ENCODE measurements at places on chromosomes 7 and 10.

GRCh38 chr7:27586825-27587224 is 75.9 kb downstream of the HIBADH start:
- DNase-seq: no peak

DNA sequence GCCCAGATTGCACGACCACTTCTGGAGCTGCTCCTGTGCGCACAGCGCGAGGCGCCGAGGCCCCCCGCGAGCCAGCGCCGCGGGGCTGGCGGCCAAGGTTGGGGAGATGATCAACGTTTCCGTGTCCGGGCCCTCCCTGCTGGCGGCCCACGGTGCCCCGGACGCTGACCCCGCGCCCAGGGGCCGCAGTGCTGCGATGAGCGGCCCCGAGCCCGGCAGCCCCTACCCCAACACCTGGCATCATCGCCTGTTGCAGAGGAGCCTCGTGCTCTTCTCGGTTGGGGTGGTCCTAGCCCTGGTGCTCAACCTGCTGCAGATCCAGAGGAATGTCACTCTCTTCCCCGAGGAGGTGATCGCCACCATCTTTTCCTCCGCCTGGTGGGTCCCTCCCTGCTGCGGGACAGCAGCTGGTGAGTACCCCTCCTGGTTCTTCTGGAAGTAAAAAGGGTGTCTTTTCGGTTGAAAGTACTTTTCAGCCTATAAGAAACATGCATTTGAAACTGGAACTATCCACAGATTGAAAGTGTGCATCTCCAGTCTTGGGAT is 683 bp downstream of the INSIG1 start:
- no peak for DNase-seq

DNA sequence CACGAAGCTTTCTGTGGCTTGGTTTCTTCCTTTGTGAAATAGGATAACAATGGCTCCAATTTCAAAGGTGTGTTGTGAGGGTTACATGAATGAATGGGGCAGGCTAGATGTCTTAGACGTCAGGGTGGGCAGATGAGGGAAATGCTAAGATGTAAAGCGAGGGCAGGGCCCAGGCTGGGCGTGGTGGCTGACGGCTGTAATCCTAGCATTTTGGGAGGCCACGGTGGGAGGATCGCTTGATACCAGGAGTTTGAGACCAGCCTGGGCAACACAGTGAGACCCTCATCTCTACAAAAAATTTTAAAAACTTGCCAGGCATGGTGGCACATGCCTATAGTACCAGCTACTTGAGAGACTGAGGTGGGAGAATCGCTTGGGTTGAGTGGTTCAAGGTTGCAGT is 607.7 kb upstream of the FOXK1 start:
- no peak for DNase-seq

GRCh38 chr10:15244635-15245197 is 76.2 kb upstream of the NMT2 start:
- no peak for DNase-seq

DNA sequence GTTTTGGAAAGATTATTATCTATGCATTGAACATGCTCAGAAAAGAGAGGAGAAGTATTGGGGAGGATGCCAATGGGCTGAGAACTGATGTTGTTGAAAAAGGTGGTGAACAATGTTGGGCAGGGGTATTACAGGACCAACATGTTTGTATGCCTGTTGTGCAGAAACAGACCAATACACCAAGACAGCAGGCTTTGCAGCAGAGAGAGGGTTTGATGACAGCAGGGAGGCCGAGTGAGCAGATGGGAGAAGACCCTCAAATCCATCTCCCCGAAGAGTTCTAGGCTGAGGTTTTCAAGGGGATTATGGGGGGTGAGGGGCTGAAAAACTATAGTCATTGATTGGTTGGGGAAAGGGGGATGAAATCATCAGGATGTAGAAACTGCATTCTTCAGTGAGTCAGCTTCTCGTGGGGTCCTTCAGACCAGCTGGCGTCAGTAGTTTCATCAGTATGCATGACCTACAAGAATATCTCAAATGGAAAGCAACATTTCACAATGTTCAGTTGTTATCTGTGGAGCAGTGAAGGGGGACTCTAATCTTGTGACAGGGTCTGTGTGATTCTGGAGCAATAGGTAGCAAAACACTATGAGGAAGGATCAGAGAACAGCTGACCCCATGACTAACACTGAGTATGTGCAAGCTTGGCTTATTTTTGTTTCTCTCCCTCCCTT is 167.8 kb downstream of the BAMBI start:
- DNase-seq: no peak

- no peak for DNase-seq
Observed at GRCh38 chr7:36217961-36218284, 64.9 kb downstream of the EEPD1 start.

DNA sequence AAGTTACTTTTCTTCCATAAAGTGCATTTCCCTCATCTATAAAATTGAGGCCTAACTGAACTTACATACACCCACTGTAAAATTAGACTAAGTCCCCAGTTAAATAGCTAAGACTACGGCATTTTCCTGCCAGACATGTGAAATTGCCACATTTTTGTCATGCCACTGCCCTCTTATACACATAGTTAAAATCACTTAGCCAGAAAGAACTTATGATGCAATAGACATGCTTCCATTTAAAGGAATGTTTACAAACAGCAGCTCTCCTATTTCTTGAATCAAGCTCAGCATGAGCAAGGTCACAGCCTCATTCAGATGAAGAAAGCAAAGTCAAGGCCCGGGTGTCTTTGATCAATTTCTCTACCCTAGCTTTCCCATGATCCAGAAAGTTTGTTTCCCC is 175.7 kb downstream of the LRRN3 start:
- DNase-seq: peak; percentile 9

GRCh38 chr10:124653811-124654651 is 90.1 kb downstream of the FAM53B start:
- no peak for DNase-seq

DNA sequence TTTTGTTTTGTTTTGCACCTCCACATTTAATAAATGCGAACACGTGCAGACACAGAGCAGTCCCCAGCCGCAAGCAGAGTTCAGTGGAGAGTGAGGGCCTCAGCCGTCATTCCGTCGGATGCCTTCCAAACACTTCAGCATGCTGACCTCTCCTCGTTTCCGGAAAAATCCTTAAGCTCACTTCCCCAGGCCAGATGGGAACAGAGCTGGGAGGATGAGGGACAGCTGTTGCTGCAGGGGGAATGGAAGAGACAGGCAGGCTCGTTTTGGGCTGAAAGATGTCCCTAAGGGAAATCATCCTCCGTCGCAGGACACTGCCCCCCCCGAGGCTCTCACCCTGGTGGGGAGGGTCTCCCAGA is 17.2 kb upstream of the FGFR2 start:
- DNase-seq: no peak

DNA sequence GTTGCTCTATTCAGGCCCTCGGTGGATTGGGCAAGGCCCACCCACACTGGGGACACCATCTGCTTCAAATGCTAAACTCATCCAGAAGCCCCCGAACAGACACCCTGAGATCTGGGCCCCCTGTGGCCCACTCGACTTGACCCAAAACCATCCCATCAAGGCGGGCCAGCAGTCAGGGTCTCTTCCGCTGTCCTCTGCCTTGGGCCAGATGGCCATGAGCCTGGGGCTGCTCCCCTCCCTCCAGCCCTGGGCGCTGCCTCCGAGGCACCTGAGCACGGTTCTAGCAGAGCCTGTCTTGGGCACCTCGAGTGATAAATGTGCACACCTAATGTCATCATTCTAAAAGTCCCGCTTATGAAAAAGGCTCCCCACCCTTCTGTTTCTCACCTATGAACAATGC is 449.4 kb downstream of the TCERG1L start:
- no peak for DNase-seq

DNA sequence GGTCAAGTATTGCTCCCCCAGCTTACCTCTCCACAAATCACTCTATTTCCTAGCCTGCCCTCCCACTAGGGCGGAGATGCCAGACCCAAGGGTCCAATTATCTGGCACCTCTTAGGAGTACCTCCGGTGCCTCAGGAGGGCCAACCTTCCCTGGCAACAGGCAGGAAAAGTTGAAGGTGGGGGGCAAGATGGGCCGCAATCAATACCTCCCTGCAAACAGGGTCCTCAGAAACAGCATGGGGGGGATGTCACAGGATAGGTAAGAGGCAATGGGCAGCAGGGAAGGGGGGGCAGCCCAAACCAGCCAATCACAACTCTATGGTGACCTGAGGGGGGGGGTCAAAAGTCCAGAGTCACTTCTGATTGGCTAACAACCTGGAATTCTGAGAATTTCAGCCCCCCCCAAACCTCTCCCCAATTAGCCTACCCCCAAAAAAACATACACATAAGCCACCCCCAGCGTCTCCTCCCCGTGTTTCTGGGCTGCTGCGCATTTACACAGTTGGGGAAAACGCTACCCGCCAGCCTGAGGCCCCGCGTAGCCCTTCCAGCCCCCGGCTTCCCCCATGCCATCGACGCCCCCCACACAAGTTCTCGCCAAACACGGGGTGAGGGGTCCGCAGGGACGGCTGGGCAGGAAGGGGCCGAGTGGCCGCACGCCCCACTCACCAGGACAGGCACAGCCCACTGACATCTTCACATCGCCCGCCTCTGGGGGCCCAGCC is 589 bp downstream of the LDB1 start:
- peak; percentile 48 for DNase-seq

DNA sequence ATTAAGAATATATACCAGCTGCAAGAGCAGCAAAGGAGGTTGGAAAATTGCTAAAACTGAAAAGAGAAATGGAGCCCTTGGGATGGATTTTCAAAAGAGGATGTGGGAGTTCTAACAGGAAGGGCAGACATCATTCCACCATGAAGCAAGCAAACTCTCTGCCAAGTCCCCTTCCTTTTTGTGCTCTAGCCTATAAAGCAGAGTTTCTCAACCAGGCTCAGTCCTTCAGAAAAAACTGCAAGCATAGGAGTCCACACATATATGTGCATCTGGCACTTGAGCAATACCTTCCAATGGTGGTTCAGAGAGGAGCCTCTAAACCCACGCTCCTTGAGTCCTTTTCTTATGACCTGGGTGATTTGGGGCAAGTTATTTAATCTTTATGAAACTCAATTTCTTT is 98.6 kb upstream of the MKX start:
- no peak for DNase-seq

DNA sequence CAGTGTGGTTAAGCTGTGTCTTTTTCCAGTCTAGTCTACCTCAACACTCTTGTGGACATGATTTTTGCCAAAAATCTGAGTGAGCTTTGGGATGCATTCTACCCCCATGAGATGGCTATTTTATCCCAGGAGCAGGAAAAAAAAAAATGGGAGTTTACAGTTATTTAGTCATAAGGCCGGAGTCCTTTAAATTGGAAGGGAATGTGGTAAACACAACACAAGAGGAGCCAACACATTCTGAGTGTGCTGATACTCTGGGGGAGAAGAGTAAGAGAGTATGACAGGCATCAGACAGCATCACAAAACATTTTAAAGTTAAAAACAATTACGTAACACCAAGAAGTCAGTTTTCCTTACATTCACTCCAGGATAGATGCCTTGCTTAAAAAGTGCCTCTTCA is 46.1 kb downstream of the C1GALT1 start:
- DNase-seq: no peak

DNA sequence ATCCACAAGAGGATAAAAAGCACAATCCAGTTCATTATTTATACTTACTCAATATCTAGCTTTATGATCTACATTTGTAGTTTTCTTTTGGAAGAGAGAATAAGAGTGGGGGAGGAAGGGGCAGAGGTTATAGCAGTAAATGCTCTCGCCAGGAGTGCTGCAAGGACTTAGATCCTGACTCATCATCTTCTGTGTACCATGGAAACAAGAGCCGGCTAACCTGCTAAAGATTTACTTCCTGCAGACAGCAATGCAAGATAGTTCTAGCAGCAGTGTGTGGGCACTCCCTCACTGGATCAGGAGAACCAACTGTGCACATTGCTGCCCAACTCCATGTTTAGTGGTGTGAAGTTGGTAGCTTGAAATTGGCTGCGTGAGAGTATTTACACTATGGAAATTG is 47.7 kb upstream of the TRIL start:
- DNase-seq: no peak

GRCh38 chr10:19946791-19947190 is 130.6 kb downstream of the PLXDC2 start:
- no peak for DNase-seq

GRCh38 chr7:37901236-37901827 is 15.3 kb downstream of the SFRP4 start:
- DNase-seq: peak; percentile 55

DNA sequence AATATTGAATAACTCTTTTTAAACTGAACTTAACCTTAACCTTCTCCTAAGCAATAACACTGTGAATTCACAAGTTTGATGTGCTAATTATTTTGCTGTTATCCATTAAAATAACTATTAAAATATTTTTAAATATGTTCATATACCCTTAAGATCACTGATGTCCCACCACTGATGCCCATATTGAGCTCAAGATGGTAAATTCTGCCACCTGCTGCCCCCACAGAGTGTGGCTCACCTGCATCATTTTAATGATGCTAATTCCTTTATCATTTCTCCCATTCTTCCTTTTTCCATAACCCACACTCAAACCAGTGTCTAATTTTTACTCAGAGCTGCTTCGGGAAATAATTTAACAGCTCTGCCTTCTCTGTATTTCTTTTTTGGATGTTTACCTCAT is 82.3 kb upstream of the ARID5B start:
- DNase-seq: no peak

DNA sequence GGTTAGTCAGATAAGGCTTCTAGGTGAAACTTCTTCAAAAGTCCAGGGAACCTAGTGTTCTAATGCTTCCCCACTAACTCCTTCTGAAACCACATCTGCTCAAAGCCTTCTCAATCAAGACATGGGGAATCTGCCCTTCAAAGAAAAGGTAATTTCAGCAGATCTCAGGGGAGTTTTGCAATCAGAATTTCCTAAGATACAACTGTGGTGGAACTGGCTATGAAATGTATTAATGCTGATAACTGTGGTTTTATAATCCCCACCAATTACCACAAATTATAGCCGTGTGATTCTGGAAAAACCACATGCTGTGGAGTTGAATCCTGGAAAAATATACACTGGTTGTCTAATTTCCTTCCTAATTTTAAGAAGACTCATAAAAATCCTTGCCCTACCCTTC is 233.8 kb downstream of the SORCS1 start:
- no peak for DNase-seq

DNA sequence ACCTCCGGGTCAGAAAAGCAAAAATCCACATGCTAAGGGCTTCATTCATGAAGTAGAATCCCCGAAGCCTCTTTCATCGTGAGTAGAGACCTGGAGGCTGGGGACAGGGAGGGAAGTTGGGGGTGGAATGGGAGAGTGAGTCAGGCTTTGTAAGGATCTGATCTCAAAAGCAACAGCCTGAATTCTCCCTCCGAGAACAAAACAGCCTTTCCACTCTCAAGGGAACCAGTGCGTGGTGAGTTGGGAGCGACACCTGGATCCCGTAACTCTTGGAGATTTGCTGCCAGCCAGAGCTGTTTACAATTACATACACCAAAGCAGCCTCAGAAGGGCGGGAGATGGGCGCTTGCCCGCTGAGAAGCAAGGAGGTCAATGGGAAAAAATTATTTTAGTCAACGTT is 10.8 kb downstream of the AFAP1L2 start:
- DNase-seq: no peak

GRCh38 chr10:3472287-3473051 is 299.9 kb upstream of the PITRM1 start:
- DNase-seq: no peak

GRCh38 chr7:37550872-37551271 is 102.2 kb upstream of the ELMO1 start:
- no peak for DNase-seq

All from NCI-H460 (cell line).